Inflammatory macrophage treated with lipopolysaccharide for 4 hours (primary cell): ENCODE measurements at places on chromosomes 7 and 10.

GRCh38 chr7:4742852-4743251 is 32.6 kb upstream of the AP5Z1 start:
- DNase-seq: no peak

GRCh38 chr7:71775648-71776047 is 636.5 kb downstream of the CALN1 start:
- DNase-seq: no peak

DNA sequence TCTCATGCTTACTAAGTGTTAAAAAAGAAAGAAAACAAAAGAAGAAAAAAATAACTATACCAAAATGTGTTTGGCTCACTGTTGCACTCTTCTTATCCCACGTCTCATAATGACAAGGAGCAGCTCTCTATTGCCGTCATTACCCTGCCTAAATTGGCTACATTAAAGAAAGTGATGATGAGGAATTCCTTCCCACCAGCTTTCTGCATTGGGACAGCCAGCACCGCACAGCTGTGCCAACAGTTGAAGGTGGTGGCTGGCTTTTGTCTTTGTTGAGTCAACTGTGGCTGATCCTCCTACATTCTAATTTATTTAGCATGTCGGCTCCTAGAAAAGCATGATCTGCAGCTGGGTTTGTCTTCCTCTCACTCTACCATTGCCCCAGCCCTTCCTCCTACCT is 751.8 kb downstream of the KCNMA1 start:
- no peak for DNase-seq

GRCh38 chr10:3902054-3902808 is 117.2 kb upstream of the KLF6 start:
- peak; percentile 56 for DNase-seq

- DNase-seq: no peak
Measured at GRCh38 chr10:13733071-13733470, 146.3 kb downstream of the PRPF18 start.

- DNase-seq: peak; percentile 18
Measured at GRCh38 chr10:96585736-96586418, 935 bp downstream of the TM9SF3 start.

DNA sequence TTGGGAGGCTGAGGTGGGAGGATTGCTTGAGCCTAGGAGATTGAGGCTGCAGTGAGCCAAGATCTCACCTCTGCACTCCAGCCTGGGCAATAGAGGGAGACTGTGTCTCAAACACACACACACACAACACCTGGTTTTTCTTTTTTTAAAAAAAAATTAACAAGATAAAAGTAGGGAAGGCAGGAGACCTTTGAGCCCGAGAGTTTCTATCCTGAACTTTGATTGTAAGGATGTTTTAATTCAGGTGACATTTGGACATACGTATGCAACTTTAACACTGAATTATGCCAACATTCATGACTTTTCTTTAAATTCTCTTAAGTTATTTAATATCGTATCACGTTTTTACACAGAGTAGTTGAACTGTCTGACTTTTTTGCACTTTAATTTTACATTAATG is 11.7 kb upstream of the CYP2E1 start:
- no peak for DNase-seq

GRCh38 chr10:5490032-5490431 is 9.3 kb downstream of the CALML5 start:
- DNase-seq: peak; percentile 28

DNA sequence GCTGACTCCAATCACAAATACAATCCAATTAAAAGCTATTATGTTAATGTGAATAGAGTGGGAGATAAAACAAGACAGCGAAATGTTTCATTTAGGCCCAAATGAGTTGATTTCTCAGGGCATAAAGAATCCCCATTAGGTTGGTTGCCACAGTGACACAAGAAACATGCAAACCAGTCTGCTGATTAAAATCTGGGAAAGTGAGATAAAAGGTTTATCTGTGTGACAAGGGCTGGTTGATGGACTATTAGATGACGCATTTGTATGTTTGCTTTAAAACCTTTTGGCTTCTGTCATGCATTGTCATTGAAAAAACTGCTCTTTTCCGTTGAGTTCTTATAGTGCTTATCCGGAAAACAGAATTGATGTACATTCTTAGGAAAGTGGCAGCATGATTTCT is 658.2 kb downstream of the GATA3 start:
- DNase-seq: no peak

- DNase-seq: peak; percentile 62
Measured at GRCh38 chr10:132396494-132397035, 435 bp upstream of the PWWP2B start.

DNA sequence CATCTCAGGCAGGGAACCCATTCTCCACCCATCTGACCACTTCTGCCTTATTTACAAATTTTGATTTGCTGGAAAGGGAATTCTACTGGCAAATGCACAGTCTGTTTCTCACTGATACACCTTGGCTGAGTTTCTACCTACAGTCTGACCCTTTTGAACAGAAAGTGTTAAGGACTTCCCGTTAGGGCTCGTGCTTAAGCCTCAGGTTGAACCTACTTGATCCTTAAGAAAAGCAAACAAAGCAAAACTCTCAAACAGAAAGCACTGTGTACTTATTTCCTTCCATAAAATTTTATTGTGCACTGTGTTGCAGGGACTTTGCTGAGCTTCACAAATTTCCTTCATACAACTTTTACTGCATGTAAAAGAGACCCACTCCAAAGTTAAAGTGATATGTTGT is 367.8 kb downstream of the NRG3 start:
- DNase-seq: no peak

- DNase-seq: no peak
Measured at GRCh38 chr7:39583539-39583938, 17.3 kb downstream of the YAE1 start.

DNA sequence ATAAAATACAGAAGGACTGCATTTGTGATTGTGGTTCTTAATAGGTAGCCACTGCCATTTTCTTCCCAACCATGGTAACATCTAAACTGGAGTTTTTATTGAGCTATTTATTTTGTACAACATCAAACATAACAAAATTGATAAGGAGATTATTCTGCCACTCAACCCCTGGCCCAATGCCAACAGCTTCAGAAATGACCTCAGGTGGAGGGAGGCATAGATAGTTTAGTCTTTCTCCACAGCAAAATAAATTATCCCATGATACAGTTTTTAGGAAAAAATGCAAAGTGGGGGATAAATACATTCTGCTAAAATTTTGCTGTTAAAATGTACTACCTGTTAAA is 57.6 kb downstream of the LRRTM3 start:
- DNase-seq: no peak

DNA sequence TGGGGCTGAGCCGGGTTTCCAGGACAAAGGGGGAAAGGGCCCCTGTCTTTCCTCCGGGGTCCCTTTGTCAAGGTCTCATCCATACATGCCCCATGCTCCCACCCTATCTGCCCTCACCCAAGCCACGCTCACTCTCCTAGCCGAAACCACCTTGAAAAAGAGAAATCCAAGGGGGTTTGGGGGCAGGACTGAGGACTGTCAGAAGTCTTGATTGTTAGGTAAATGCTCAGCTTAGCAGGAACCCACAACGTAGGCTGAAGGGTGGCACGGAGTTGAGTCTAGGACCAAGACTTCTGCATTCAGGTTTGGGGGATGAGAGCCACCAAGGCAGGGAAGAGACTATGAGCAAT is 719 bp upstream of the PGAM2 start:
- DNase-seq: no peak

DNA sequence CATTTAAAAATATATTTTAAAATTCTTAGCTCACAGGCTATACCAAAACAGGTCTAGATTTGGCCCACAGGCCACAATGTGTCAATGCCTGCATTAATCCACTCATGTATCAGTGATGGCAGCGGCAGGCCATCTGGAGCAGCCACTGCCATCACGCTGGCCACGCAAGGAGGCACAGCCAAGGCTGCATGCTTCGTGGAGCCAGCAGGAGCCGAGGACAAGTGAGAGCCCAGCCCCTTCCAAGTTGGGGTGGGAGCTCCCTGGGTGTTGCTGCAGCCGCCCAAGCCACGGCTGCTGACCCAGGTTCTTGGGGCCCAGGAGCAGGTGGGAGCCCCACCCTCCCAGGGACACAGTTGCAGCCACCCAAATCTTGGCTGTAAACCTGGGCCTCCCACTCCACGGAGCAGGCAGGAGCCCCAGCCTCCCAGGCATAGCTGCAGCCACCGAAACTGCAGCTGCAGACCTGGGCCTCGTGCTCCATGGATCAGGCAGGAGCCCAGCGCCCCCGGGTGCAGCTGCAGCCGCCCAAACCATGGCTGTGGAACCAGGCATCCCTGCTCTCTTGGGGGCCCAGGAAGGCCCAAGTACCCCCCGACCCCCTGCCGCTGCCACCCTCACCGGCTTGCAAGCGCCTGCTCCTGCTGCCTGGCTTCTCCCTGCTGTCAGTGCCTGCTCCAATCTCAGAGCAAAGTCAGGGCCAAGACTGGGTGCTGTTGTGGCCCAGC is 87.3 kb upstream of the CACUL1 start:
- no peak for DNase-seq
